CD14-positive monocyte (primary cell): ENCODE measurements at places on chromosomes 5 and 9.

- DNase-seq = no peak
These were observed 102.0 kb upstream of the FSTL4 start for GRCh38 chr5:133714161-133714915.

- no peak for DNase-seq
These were observed 193.8 kb downstream of the CSNK1G3 start for GRCh38 chr5:123705741-123706140.

DNA sequence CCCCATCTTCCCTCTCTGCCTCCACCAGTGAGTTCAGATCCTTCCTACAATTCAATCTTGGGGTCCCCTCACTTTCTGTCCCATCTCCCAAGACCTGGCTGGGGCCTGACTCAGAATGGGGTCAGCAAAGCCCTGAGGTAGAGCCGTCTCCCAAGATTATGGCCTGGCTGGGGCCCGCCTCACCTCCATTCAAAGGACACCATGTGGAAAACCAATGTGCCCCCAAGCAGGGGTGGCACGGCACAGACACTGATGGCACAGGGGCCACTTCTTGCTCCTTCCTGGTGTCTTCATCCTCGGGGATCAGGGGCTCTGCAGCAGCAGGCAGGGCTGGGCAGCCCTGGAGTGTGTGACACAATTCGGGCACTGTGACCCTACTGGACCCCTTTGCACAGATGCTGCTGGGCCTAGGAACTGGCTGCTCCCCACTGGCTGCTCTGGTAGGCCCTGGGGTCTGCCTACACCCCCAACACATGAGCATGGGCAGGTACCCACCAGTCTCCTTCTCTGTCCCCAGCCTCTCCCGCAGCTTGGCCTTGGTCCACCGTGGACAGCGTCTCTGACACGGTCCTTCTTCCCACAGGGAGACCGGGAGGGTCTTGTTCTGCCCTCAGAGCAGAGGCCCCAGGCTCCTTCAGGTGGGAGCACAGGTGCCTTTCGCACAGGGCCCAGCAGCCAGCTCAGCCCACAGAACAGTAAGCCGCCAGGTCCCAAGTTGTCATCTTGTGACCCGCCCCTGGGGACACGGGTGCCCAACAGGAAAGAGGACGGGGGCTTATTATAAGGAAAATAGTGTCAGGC is 89.5 kb downstream of the ADAMTS2 start:
- no peak for DNase-seq

DNA sequence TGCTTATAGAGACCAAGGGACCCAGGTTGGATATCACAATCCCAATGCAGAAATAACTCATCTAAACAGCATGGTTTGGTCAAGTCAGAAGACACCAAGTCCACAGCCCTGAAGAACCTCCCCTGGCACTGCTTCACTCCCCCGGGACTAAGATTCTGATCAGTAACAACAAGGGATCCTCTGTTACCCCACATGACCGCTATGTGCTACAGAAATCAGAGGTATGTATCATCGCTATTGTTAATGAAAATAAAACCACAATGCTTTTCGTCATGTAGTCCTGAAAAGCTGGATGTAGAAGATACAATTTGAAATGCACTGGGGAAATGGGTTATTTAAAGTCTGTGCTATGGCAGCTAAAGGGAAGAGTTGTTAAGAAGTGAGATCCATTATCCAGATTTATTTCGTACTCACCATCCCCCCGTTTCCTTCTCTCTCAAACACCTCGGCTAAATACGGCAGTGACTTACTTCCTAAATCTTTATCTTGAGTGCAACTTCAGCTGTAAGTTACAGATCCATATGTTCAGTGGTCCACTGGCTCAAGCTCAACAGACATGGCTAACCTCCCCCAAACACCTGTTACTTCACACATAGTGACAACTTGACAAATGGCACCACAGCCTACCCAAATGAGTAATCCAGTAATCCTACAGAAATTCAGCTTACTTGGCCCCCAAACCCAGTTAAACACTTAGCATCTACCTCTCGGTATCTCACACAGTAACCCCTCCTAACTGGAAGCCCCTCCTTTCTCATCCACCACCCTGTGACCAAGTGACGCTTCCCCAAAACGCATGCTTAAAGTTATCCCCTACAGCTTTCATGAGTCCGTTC is 129.2 kb downstream of the MYO10 start:
- no peak for DNase-seq

DNA sequence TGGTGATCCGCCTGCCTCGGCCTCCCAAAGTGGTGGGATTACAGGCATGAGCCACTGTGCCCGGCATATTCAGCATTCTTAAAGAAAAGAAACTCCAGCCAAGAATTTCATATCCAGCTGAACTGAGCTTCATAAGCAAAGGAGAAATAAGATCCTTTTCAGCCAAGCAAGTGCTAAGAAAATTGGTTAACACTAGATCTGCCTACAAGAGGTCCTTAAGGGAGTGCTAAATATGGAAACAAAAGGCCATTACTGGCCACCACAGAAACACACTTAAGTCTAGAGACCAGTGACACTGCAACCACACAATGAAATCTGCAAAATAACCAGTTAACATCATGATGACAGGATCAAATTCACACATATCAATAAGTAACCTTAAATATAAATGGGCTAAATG is 331.5 kb downstream of the MAN2A1 start:
- DNase-seq = no peak

DNA sequence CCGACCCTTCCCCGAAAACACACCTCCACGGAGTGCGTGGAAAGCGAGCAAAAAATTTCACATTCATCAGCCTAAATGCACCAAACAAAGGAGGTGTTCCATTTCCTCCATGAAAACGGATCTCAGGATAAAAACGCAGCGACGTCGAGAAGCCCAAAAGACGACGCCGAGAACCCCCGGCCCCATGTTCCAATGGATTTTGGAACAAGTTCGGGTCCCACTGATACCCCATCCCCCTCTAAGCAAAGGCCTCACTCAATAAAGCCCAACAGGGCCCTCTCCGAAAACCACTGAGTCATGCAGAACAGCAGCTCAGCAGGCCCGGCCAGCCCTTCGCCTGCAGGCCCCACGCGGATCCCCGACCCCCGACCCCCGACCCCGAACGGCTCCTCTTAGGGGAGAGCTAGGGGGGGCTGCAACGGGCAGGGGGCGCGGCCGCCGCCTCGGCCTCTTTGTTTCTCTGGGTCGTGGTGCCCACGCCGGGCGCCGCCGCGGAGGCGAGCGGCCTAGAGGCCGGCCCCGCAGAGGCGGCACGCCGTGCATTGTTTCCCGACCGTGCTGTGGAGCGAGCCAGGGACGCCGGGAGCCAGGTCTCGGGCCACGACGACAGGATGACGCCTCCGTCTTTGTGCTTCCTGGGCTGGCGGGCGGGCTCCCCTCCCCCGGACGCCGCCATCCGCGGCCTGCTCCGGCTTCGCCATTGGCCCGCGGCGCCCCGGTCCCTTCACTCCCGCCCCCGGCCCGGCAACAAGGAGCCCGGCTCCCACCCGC is 915 bp downstream of the ZFAND5 start:
- DNase-seq = peak; percentile 62

DNA sequence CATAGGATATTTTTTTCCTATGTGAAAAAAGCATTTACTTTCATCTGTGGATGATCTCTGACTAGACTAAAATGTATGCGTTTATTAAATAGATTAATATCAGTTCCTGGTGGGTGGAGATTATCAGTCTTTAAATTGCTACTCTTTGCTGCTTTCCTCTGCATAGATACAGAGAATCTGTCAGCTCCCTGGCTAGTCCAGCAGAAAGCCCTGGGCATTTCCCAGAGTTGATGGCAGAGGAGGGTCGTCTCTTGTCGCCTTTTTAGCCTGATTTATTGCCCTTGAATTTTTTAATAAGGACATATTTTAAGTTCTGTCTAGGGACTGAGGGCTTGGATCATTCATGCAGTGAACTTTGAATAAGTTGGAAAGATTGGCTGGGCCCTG is 165.5 kb downstream of the CD180 start:
- DNase-seq = no peak

- DNase-seq = no peak
These were observed 610.9 kb downstream of the CHSY3 start for GRCh38 chr5:130514984-130515690.

GRCh38 chr9:16099732-16100536 is 547.1 kb downstream of the CCDC171 start:
- no peak for DNase-seq

DNA sequence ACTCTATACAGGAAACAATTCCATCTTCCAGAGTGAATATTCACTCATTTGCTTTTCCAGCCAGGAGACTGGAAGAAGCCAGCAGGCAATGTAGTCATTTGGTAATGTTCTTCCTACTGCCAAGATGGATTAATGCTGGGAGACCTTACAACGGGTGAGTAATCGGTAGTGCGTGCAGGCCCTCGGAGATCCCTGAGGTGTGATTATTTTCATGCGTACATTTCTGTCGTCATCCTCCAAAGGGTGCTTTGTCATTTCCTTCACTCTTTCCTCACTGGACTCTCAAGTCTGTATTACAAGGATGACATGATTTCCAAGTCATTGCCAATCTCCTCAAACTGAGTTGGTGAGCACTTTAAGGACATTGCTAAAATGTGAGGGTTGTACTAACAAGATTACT is 263.5 kb downstream of the CWC27 start:
- no peak for DNase-seq

GRCh38 chr9:107309271-107309670 is 26.2 kb downstream of the RAD23B start:
- DNase-seq = no peak

DNA sequence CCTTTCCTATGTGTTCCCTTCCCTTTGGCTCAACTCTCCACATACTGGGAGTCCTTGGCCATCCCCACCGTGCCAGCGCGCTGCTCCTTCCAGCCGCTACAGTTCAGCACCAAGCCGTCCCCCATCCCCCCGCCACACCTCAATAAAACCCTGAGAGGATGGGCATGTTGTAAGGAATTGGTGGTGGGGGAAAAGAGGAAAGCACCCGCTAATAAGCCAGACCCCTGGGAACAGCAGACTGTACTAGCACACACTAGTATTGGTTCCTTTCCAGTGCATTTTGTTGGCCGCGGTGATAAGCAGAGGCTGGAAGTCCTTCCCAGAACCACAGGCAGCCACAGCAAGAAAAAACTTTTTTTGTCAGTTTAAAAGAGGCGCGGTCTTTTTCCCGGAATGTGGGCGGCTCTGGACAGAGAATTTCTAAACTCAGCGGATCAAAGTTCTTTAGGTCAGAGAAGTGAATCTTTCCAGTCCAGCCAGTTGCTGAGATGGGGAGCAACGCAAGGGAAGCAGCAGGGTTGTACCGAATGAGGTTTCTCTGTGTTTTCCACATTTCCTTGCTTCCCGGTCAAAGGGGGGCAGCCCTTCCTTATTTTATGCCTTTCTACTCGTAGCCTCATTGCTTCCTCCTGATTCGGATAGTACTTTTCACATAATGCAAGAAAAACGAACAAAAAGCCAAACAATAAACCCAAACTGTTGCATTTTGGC is 2.1 kb downstream of the CHSY3 start:
- DNase-seq = no peak

GRCh38 chr5:136793300-136793699 is 428.0 kb upstream of the TRPC7 start:
- DNase-seq = no peak

GRCh38 chr5:40198736-40199135 is 481.0 kb upstream of the PTGER4 start:
- no peak for DNase-seq

- no peak for DNase-seq
These were observed 137.0 kb upstream of the ACOT12 start for GRCh38 chr5:81530919-81531318.

- no peak for DNase-seq
These were observed 45.6 kb upstream of the SLC25A51 start for GRCh38 chr9:37949576-37949975.

- no peak for DNase-seq
These were observed 46.2 kb downstream of the GALNT10 start for GRCh38 chr5:154236536-154237375.

DNA sequence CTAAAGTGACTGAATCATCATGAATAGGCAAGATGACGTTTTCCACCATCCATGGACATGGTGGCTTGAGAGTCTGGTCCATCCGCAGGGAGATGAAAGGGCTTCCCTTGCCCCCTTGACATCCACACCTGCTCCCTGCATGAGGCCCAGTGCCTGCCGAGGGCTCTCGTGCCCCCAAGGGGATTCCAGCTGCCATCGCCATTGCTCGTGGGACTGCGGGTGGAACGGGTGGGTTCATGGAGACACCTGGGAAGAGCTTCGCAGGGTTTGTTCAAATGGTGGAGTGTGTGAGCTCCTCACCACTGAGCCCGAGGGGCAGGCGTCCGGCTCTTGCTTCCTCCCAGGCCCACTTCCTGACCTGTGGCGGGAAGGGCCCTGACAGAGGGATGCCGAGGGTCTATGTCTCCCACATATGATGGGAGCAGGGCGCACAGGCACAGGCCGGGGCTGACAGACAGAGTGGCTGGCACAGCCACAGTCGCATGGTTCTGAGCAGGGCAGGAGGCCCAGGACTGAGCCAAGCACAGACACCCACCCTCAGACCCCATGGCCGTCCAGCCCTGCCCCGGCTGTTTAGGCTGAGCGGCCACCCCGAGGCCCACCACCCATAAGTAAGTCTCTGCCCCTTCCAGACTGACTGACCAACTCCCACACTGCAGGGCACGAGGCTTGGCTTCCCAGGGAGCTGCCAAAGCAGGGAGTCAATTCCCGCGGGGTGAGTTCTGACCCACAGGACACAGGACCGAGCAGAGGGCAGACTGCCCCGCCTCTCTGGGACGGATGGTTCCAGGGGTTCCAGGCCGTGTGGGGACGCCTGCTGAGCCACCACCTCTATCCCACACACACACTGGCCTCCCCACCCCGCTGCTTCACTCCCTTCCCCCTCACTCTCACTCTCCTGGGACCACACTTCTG is 70.0 kb upstream of the PPP1R26 start:
- no peak for DNase-seq

- DNase-seq = no peak
These were observed 13.5 kb upstream of the BARX1 start for GRCh38 chr9:93968451-93969327.

GRCh38 chr9:137387114-137387890 is 35.7 kb downstream of the EXD3 start:
- DNase-seq = no peak

DNA sequence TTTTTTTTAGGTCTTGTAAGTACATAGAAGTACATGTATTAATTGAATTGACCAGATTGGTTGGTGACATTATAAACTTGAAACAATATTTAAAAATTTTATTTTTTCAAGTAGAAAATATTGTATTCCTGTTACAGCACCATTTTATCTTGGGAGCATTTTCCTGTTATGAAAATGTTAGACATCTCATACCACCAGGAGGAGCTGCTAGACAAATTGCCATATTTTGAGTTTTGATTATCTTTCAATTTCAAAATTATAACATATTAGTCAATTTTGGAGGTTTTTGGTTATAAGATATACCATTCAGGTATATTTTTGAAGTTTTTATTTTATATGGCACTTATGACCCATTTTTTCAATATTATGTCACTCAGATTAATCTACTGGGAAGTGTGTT is 84.4 kb downstream of the CNTLN start:
- DNase-seq = no peak

DNA sequence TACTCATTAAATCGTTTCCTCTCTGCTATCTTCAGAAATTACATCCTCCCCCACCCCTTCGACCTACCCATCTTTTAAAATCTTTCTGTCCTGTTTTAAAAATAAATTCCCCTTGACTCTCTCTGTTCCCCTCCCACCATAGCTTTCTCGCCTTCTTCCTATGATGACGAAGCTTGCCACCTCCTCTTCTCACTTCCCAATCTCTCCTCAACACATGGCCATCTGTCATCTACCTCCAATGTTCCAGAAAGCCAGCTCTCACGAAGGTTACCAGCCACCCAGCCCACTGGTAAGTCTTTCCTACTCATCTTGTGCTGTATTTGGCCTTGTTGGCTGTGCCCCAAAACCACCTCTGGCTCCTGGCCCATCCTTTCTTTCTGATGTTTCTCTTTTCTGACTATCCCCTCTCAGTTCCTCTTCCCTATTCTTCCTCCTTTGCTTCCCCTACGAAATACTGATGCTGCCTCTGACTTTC is 346.3 kb downstream of the ENC1 start:
- peak; percentile 85 for DNase-seq

- DNase-seq = no peak
These were observed 6.1 kb downstream of the PRRX2 start for GRCh38 chr9:129671519-129671918.
